Ecto neural progenitor cell (in vitro differentiated cells): ENCODE measurements at places on chromosomes 2 and 18.
A peak's percentile ranks its signal among the peaks of the same experiment; 100 is the strongest.

GRCh38 chr18:46830633-46831032 is 73.8 kb upstream of the ST8SIA5 start:
- DNase-seq, result no peak

- DNase-seq, result peak; percentile 34
Observed at GRCh38 chr2:219437690-219438206, 3.1 kb downstream of the SPEG start.

- DNase-seq, result no peak
Observed at GRCh38 chr2:201084863-201085262, 13.1 kb downstream of the NDUFB3 start.

DNA sequence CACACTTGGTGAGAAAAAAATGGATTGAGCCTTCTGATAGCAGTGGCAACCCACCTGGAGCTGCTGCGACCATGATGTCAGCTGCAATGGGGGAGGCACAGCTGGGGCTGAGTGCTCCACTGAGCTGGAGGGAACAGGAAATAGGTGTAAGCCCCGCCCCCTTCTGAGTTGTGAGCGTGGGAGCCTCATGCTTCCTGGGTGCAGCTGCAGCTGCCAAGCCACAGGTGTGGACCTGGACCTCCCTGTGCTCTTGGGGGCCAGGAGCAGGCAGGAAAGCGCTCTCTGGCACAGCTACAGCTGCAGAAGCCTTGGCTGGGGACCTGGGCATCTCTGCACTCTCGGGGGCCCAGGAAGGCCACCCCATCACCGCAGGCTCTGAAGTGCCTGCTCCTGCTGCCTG is 970.6 kb downstream of the DCDC2C start:
- no peak for DNase-seq

- DNase-seq, result peak; percentile 31
Observed at GRCh38 chr2:109375131-109375561, 238.6 kb downstream of the SEPTIN10 start.

- no peak for DNase-seq
Observed at GRCh38 chr18:58612315-58613055, 16.4 kb downstream of the ALPK2 start.

DNA sequence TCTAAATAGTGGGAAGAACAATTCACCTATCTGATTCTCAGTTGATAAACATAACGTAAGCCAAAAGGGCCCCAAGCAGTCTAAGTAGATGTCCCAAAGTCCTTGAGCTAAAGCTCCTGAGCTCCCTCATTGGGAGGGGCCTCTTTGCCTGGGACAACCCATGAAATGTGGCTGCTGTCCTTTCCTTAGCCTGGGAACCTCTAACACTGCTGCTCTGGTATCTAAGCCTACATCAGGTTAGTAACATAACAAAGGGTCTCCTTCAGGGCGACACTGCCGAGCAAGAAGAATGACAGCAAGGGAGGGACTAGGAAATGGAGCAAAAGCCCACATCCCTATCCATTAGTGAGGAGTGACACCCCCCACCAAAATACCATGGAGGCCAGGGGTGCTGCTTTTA is 98.3 kb downstream of the MAPRE2 start:
- no peak for DNase-seq

- DNase-seq, result no peak
Observed at GRCh38 chr18:44651918-44652572, 28.6 kb upstream of the SETBP1 start.

DNA sequence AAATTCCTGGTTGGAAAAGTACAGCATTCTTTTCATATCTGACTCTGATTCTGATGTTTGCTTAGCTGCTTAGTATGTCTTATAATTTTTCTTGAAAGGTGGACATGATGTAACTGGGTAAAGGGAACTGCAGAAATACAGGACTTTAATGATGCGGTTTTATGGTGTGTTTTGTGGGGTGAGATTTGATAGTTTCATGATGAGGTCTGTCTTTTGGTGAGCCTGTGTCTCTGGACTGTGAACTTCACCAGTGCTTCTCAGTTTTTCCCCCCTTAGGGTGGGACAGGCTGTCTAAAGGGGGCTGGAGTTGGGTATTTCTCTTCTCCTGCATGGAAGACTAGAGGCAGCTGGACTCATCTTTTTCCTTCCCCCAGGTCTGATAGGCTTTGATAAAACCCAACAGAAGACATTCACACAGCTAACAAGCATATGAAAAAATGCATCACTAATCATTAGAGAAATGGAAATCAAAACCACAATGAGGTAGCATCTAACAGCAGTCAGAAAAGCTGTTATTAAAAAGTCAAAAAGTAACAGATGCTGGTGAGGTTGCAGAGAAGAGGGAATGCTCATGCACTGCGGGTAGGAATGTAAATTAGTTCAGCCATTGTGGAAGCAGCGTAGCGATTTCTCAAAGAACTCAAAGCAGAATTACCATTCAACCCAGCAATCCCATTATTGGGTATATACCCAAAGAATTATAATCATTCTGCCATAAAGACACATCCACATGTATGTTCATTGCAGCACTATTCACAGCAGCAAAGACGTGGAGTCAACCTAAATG is 77.6 kb downstream of the EPC2 start:
- DNase-seq, result no peak

DNA sequence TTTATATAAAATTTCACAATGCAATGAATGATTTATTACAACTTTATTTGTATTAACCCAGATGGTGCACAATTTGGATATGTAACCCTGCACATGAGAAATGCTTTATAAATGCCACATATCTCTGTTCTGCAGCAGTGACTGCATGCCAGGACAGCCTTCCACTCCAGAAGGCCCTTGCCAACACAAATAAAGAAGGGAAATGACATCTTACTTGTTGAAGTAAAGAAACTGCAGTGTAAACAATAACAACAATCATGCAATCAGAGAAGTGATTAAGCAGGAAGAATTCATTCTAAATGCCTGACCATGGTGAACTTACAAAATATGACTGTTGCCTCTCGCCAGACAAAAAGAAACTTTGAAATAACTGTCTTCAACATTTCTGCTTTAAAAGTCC is 129.9 kb upstream of the CHST9 start:
- no peak for DNase-seq

GRCh38 chr2:207073801-207074678 is 91.7 kb downstream of the KLF7 start:
- no peak for DNase-seq

DNA sequence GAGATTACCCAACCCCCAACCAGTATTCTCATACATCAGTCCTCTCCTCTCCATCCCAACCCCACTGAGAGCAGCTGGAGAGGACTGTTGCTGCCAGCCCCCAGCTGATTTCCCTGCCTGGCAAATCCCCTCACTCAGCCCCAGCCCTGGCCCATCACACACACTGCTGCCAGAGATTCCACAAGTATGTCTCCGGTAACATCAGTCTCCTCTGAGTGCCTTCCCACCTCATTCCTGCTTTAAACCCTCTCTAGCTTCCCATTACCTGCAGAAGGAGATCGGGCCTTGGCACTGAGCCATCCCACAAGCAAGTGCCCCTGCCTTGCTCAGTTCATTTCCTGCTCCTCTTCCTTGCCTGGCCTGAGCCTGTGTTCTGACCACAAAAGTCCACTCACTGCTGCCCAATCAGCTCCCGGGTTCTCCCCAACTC is 50.6 kb upstream of the ZFP36L2 start:
- DNase-seq, result no peak

DNA sequence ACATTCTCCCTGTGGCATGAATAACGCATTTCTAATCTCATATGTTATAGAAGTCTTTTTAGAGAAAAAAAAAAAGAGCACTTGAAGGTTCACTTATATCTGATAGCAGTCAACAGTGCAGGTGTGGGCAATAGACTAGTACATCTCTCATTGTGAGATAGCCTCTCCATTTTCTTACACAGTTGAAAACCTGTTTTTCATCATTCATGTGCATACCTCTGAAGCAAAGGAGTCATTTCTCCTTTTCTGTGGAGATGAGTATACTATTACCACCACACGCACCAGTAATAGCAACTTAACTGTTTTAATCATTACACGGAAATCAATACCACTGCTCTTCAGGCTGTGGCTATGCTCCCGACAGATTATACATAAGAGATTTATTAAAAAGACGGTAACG is 1653.3 kb upstream of the TMEFF2 start:
- DNase-seq, result no peak

- no peak for DNase-seq
Observed at GRCh38 chr2:37894047-37894446, 31.0 kb upstream of the RMDN2 start.

DNA sequence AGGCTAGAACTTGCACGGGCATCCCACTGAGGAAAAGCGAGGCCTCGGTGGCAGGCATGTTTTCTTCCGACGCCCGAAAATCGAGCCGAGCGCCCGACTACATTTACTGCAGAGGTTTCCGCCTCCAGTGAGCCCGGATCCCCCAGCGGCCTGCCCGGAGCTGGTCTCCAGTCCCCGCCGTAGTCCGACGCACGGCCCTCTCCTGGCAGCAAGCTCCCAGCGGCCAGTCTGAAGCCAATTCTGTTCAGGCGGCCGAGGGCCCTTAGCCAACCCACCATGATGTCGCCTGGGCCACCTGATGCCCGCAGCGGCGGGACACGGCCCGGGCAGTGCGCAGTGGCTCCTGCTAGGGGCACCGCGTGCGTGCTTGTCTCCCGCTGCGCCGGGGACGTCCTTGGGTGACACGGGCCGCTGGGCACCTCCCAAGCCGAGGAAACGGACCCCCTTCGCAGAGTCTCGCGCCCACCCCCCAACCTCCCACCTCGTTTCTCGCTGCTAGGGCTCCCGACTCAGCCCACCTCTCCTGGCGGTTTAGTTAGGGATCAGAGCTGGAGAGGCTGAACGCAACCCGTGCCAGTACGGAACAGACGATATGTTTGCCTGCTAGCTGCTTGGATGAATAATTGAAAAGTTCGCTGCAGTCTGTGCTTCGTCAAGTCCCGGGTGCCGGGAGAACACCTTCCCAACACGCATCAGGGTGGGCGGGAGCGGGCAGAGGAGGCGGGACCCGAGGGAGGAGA is 5.3 kb downstream of the ONECUT2 start:
- DNase-seq, result peak; percentile 67

GRCh38 chr2:37464067-37464466 is 119.6 kb downstream of the QPCT start:
- DNase-seq, result no peak

- no peak for DNase-seq
Observed at GRCh38 chr2:169659320-169659719, 34.9 kb downstream of the CFAP210 start.

GRCh38 chr2:220293966-220294365 is 666.5 kb downstream of the SLC4A3 start:
- DNase-seq, result no peak

- no peak for DNase-seq
Observed at GRCh38 chr18:6711467-6711866, 18.0 kb upstream of the ARHGAP28 start.

DNA sequence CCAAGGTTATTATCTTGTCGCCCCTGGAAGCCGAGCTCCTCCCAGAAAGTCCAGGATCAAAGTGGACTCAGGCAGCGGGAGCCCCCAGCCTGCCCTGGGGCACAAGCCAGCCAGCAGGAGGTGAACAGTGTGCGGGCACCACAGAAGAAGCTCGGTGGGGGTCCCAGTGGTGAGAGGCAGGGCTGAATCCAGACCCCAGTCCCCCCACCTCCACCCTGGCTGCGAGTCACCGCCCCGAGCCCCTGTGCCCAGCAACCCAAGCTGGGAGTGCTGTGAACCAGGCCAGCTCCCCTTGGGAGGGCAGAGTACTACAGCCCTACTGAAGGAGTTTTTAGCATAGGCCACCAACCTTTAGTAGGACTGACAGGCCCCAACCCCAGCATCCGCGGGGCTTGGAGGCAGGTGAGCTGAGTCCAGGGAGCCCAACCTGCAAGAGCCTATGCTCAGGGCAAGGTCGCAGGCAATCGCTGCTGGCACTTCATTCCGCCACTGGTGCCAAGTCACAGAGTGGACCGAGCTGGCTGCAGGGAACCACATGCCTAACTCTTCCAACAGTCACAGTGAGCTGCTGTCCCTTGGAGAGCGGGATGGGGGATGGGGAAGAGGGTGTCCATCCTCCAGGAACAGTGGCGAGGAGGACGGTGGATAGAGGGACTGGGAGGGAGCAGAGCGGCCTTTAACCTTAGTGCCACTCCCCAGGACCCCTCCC is 3.0 kb downstream of the PIEZO2 start:
- DNase-seq, result peak; percentile 54

- no peak for DNase-seq
Observed at GRCh38 chr2:170690640-170691039, 24.5 kb upstream of the SP5 start.

GRCh38 chr18:9160014-9160413 is 23.4 kb downstream of the ANKRD12 start:
- DNase-seq, result no peak

- no peak for DNase-seq
Observed at GRCh38 chr2:71468279-71469015, 15.1 kb downstream of the DYSF start.

GRCh38 chr2:75424936-75425619 is 135.7 kb downstream of the EVA1A start:
- peak; percentile 57 for DNase-seq

DNA sequence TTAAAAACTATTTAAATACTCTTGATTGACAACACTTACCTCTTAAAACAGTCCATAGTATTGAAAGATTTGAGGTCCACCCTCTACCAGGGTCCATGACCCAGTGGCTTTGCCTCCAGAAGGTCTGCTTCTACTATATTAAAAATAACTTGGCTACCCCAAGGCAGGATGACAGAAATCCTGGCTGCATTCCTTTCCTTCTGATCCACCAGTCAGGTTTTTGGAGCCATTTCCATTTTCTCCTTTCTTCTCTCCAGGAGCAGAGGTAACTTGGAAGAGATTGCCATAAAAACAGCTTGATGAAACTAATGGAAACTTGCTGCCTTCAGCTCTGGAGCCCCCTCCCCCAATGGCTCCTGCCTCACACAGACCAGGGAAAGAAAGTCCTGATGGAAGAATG is 2.6 kb upstream of the FAM171B start:
- no peak for DNase-seq

GRCh38 chr2:133848111-133848649 is 279.9 kb upstream of the NCKAP5 start:
- DNase-seq, result no peak

DNA sequence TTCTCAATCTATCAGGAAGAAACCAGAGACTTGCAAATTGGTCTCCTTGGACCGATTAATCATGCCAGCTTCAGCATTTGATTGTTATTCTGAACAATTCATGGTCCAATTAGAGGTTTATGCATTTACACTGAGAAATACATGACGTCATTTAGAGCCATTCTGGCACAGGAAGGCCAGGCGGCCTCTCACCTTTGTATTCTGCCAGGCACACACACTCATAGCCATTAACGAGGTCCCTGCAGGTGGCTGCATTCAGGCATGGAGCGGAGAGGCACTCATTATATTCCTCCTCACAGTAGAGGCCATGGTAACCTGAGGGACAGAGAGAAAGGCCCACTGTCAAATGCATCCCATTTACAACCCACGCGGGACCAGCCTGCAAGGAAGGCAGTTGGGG is 146.8 kb upstream of the PID1 start:
- no peak for DNase-seq

DNA sequence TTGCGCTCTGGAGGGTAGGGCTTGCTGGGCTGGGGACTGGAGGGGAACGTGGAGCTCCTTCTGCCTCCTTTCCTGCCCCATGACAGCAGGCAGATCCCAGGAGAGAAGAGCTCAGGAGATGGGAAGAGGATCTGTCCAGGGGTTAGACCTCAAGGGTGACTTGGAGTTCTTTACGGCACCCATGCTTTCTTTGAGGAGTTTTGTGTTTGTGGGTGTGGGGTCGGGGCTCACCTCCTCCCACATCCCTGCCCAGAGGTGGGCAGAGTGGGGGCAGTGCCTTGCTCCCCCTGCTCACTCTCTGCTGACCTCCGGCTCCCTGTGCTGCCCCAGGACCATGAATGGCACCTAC is 4.3 kb downstream of the GPR35 start:
- DNase-seq, result no peak

GRCh38 chr2:72623481-72623880 is 202.4 kb downstream of the EXOC6B start:
- no peak for DNase-seq

- DNase-seq, result no peak
Observed at GRCh38 chr2:43332653-43333052, 106.2 kb upstream of the ZFP36L2 start.
